ENCODE measurements at places on chromosomes 1 and 21. TPM values are rescaled to one million over a fixed set of nuclear protein-coding genes. Genes with fewer than 3 reads are reported as not detected.

Gene MAP10
- total RNA-seq: 3.7 TPM

Gene PDC
- not detected for total RNA-seq

Gene PFKFB2
- total RNA-seq: 15.5 TPM

GRCh38 chr1:84918726-84919336, 25.8 kb upstream of the LPAR3 start:
- peak; percentile 57 for DNase-seq

GRCh38 chr1:89953131-89953626, 41.7 kb upstream of the ZNF326 start:
- peak; percentile 88 for DNase-seq

DNA sequence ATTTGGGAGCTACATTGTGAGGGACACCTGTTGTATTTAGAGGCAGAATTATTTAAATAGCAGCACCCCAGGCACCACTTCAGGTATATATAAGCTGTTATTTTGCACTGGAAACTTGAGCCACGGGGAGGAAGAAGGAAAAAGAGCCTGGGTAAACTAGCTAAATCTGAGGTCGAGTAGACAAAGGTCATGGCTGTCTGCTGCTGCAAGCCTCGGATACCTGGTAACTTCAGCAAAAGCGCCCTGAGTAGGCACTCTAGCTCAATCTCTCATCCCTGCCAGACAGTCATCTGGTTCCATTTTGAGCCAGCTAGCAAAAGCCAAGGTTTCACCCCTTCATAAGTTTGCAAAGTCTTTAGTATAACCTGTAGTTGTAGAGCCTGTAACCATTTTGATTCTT, 101.9 kb upstream of the ZNF644 start:
- DNase-seq: no peak

Measured in kidney epithelial cell (primary cell).